ENCODE measurements at places on chromosomes 13 and 19.

- peak overlapping the region; percentile 49 for H3K4me3 ChIP-seq
- no peak for DNase-seq
- H3K27ac ChIP-seq: peak overlapping the region; percentile 42
- H3K4me1 ChIP-seq: peaks cover 36% of the 10 kb centered on the region
These were observed 1.9 kb downstream of the ZNF586 start for GRCh38 chr19:57771417-57771816.

DNA sequence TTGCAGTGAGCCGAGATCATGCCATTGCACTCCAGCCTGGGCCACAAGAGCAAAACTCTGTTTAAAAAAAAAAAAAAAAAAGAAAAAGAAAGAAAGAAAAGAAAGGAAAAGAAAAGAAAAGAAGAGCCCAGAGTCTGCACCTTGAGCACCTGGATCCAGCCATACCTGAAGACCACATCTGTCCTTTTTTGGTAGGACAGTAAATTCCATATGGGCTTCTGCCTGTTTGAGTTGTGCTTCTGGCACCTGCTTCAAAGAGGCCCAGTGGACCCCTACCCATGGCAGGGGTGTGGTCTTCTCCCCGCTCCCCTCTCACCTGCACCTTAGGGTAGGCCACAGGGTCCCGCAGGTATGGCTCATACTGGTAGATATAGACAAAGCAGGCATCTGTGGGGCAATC, 5.8 kb downstream of the TM6SF2 start:
- H3K36me3 ChIP-seq: no peaks in the 10 kb centered on the region
- H3K4me1 ChIP-seq: peaks cover 2% of the 10 kb centered on the region
- no peak overlapping the region for H3K27ac ChIP-seq
- H3K27me3 ChIP-seq: peaks cover 4% of the 10 kb centered on the region

GRCh38 chr13:22599156-22599555, 581.6 kb upstream of the SGCG start:
- H3K4me3 ChIP-seq: no peak overlapping the region
- no peaks in the 10 kb centered on the region for H3K36me3 ChIP-seq
- no peak overlapping the region for H3K27ac ChIP-seq
- no peaks in the 10 kb centered on the region for H3K4me1 ChIP-seq
- no peak for DNase-seq

DNA sequence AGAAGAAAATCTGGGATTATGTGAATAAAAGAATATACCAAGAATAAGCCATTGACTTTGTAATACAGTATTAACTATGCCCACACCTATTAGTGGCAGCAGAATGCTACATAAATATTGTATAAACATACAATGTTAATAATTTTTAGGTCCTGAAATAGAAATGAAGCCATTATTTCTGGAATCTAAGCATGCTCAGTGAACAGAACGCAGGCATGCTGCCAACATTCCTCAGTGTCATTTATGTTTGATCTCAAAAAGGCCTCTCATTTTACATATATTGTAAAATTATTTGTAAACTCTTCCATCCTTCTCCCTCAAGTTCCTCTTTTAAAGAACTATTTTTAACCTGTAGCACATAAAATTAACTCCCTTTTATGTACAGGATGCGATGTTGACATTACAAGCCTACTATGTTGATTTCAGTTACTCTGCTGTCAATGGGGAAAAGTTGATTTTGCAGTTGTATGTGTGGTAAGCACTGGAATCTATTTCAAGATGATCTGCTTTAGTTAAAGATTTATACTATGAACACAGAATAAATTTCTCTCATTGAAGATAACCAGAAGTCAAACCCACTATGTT, 118.8 kb downstream of the VWA8 start:
- H3K4me1 ChIP-seq: peaks cover 19% of the 10 kb centered on the region
- H3K36me3 ChIP-seq: peaks cover 24% of the 10 kb centered on the region
- H3K27ac ChIP-seq: peak overlapping the region; percentile 59
- no peak for DNase-seq

- H3K36me3 ChIP-seq: no peaks in the 10 kb centered on the region
- no peak overlapping the region for H3K27ac ChIP-seq
- no peak for DNase-seq
- H3K27me3 ChIP-seq: peaks cover 10% of the 10 kb centered on the region
These were observed 9.5 kb upstream of the SUPT20H start for GRCh38 chr13:37068962-37069361.

DNA sequence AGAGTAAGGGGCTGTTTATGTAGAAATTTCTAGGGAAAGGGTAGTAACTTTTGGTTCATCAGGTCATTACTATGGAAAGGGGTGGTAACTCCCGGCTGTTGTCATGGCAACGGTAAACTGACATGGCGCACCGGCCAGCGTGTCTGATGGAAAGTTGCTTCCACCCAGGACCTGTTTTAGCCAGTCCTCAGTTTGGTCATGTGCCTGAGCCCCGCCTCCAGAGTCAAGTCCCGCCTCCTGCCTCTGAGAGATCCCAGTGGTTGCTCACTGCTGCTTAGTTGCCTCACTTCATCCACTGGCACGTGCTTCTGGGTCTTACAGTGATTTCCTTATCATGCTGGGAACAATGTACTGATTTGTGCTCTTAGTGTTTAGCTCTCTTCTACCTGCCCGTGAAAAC, 455.2 kb upstream of the ZNF507 start:
- no peak overlapping the region for H3K4me3 ChIP-seq
- DNase-seq: no peak
- peaks cover 3% of the 10 kb centered on the region for H3K36me3 ChIP-seq
- no peaks in the 10 kb centered on the region for H3K27me3 ChIP-seq
- H3K4me1 ChIP-seq: no peaks in the 10 kb centered on the region

- DNase-seq: no peak
- H3K4me3 ChIP-seq: no peak overlapping the region
- no peak overlapping the region for H3K27ac ChIP-seq
- H3K36me3 ChIP-seq: peaks cover 9% of the 10 kb centered on the region
These were observed 61.1 kb upstream of the NPAS1 start for GRCh38 chr19:46958532-46958931.

GRCh38 chr19:54477650-54478049, 4.6 kb upstream of the CDC42EP5 start:
- no peak overlapping the region for H3K4me3 ChIP-seq
- H3K27me3 ChIP-seq: peaks cover 21% of the 10 kb centered on the region
- H3K4me1 ChIP-seq: peaks cover 16% of the 10 kb centered on the region
- no peak overlapping the region for H3K27ac ChIP-seq
- no peak for DNase-seq

DNA sequence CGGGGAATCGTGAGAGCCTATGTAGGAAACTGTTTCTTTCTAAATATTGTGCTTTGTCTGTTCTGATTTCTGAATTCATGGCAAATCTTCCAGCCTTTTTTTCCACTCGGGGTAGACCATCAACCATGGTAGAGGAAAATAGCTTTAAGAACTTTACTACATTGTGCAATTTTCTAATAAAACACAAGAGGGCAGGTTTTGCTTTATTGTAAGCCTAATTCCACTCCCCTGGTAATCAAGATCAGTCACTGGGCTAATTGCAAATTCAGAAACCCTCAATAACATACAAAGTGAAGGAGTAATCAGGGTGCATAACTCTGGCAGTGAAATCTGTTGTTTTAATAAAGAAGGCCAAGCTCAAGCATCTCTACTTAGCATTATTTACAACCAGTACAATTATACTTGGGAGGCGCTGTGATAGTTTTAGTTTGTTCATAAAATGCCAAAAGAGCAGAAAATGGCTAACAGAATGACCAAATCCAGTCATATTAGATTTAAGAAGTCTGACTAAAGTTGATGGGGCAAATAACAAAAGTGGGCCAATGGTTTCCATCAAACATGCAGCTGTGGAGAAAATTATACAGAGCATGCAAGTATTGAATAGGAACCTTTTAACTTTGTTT, 43.8 kb downstream of the DCT start:
- peaks cover 2% of the 10 kb centered on the region for H3K4me1 ChIP-seq
- no peak overlapping the region for H3K27ac ChIP-seq
- H3K36me3 ChIP-seq: no peaks in the 10 kb centered on the region

- H3K36me3 ChIP-seq: peaks cover 7% of the 10 kb centered on the region
- DNase-seq: peak; percentile 83
- H3K4me3 ChIP-seq: peak overlapping the region; percentile 98
- H3K4me1 ChIP-seq: peaks cover 37% of the 10 kb centered on the region
These were observed 885 bp downstream of the TGFB1 start for GRCh38 chr19:41352609-41353465.

GRCh38 chr13:108407495-108407894, 138.0 kb downstream of the TNFSF13B start:
- no peak for DNase-seq
- H3K27me3 ChIP-seq: no peaks in the 10 kb centered on the region
- no peak overlapping the region for H3K4me3 ChIP-seq
- H3K4me1 ChIP-seq: no peaks in the 10 kb centered on the region
- no peak overlapping the region for H3K27ac ChIP-seq

GRCh38 chr19:45121827-45122345, 28.9 kb downstream of the PPP1R37 start:
- no peak for DNase-seq
- no peaks in the 10 kb centered on the region for H3K36me3 ChIP-seq
- H3K4me1 ChIP-seq: peaks cover 38% of the 10 kb centered on the region
- no peak overlapping the region for H3K4me3 ChIP-seq
- no peaks in the 10 kb centered on the region for H3K27me3 ChIP-seq
- H3K27ac ChIP-seq: no peak overlapping the region

Data from memory B cell (primary cell).